ENCODE measurements at places on chromosomes 7 and 10.

- DNase-seq: no peak
Measured at GRCh38 chr10:61588770-61589211, 73.9 kb upstream of the CABCOCO1 start.

- no peak for DNase-seq
Measured at GRCh38 chr7:139752148-139752547, 25.6 kb downstream of the HIPK2 start.

DNA sequence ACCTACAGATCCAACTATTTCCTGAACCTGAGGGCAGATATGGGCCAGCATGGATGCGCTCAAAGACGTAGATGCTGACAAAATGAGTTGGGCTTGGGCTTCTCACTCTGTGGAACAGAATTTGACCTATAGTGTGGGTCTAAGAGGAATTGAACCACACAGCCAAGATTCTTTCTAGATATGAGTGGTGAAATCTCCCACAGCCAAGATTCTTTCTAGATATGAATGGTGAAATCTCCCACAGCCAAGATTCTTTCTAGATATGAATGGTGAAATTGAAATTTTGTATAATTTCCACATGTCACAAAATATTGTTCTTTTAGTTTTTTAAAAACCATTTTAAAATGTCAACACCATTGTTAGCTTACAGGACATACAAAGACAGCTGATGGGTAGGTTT, 215.4 kb upstream of the LRGUK start:
- DNase-seq: no peak

- DNase-seq: no peak
Measured at GRCh38 chr7:44101303-44101965, 2.7 kb upstream of the AEBP1 start.

DNA sequence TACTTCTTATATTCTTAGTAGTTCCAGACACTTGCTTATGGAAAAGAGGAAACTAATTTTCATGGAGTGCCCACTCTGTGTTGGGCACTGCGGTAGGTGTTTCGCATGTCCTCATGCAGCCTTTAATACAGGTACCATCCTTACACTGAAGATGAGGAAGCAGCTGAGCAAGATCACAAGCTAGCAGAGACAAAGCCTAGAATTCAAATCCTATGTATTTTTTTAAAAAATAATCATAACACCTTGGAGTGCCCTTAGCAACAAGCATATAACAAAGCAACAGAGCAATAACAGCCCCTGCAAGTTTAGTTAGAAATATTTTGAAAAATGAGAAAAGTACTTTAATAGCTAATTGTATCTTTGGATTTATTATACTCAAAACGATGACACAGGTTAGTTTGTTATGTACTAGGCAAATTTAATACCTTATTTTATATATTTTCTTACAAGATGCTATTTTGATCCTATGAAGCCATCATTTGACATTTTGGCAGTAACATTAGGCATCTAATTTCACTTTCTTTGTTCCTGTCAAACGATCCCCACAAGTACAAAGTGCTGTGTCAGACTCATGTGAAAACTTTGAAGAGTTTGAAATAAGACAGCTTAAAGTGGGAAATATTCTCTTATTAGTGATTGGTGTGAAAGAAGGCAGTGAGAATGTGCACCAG, 245.8 kb downstream of the CDK14 start:
- DNase-seq: no peak

- DNase-seq: no peak
Measured at GRCh38 chr7:53642361-53642760, 606.9 kb downstream of the POM121L12 start.

- DNase-seq: no peak
Measured at GRCh38 chr7:23654508-23654907, 25.5 kb upstream of the FAM221A start.

- peak; percentile 10 for DNase-seq
Measured at GRCh38 chr10:101367569-101368453, 13.8 kb downstream of the BTRC start.

- no peak for DNase-seq
Measured at GRCh38 chr7:156780724-156781455, 112.1 kb downstream of the LMBR1 start.

GRCh38 chr10:36802490-36803153, 322.8 kb upstream of the ANKRD30A start:
- DNase-seq: peak; percentile 3

GRCh38 chr7:28280516-28280915, 99.9 kb upstream of the JAZF1 start:
- no peak for DNase-seq

DNA sequence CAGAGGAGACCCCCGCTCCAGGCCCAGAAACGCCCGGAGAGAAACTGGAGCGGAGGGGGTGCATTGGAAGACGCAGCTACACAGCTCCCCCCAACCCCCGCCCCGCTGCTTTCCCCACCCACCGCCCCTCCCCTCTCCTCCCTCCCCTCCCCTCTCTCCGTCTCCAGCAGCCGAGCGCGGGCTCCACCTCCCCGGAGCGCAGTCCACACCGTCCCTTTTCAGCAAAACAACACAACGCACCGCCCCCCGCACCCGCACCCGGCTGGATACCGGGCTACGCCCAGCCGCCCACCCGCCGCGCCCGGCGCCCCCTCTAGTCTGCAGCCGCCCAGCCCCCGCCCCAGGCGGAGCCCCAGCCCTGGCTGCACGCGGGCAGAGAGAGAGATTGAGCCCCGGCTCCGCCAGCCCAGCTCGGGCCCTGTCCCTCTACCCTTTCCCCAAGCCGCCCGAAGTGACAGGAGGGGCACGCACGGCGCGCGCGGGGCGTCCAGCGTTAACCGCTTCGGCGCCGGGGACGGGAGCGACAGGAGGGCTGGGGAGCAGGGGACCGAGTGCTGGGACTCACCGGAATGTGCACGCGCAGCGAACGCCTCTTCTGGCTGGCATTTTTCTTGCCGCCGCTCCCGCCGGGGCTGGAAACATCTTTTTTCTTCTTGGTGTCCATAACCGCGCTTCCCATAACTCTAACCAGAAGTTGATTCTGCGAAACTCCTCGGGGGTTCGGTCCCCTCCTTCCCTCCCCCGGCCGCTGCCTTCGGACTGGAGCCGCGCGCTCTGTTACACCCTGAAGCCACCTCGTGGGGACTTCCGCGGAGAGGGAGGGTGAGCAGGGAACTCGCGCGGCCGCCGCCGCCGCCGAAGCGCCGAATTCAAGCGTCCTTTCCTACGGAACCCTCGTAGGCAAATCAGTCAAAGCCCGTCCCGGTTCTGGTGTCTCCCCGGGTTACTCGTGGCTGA, 695 bp downstream of the PRKAG2 start:
- peak; percentile 32 for DNase-seq

GRCh38 chr7:46544396-46545008, 623.4 kb upstream of the IGFBP3 start:
- no peak for DNase-seq

DNA sequence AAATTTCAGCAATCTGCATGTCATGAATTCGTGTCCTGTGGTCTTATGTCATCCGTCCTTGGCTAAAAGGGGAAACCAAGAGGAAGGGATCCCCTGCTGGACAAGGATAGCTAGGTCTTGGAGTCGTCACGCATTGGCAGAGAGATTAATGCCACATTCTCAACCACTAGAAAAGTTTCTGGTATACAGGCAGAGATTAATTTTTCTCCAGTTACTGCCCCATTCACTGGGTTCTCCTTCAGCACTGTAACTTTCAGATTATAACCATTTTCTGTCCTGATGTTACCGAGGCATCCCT, 1060.6 kb upstream of the AUTS2 start:
- no peak for DNase-seq

DNA sequence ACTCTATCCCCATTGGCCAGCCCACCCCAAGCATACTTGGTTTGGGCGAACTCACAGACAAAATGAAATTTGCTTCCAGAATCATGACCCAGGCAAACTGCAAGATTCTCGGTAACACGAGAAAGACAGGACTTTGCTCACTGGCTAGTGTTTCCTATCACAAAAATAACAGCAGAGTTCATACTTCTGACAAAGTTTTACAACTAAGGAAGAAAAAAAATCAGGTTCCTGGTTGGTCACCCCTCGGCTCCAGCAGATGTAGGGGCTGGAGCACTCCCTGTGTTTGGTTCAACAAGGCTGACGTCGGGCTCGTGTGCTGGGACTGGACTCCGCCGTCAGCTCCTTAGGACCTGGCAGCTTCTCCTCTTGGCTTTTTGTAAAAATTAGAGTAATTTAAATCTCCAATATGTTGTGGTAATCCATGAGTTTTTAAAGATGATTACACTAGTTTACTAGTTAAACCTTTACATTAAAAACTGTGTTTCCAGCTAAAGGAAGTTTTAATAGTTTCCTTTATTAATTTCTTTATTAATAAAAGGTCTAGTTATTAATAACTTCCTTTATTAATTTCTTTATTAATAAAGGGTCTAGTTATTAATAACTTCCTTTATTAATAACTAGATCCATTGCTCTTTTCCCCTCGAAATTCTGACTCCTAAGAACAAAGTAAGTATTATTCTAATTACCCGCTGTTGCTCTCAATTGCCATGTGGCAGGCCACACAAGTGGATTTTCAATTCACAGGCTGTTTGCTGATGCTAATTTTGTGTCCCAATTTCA, 115.6 kb upstream of the RNF32 start:
- DNase-seq: no peak

GRCh38 chr10:93680412-93681047, 21.9 kb downstream of the FRA10AC1 start:
- no peak for DNase-seq

GRCh38 chr10:8181496-8182157, 127.1 kb downstream of the GATA3 start:
- DNase-seq: no peak

Data from MG63 (cell line).